Hematopoietic multipotent progenitor cell (in vitro differentiated cells): ENCODE measurements at places on chromosomes 5 and 9. TPM values are rescaled to one million over a fixed set of nuclear protein-coding genes. Genes with fewer than 3 reads are reported as not detected.
A peak's percentile ranks its signal among the peaks of the same experiment; 100 is the strongest.

- DNase-seq = no peak
Observed at GRCh38 chr5:137752905-137753690, 1.1 kb downstream of the HNRNPA0 start.

DNA sequence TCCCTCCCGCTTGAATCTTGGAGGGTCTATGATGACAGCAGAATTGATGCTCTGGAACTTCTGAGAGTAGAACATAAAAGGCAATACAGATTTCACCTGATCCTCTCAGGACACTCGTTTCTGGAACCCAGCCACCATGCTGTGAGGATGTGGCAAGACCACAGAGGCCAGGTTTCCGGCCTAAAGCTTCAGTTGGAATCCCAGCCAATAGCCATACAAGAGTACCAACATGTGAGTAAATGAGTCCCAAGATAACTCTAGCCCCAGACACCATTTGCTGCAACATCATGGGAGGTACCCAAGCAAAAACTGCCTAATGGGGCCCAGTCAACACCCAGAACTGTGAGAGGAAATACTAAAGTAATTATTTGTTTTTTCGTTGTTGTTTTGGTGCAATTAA is 65.7 kb upstream of the MARCHF11 start:
- no peak for DNase-seq

DNA sequence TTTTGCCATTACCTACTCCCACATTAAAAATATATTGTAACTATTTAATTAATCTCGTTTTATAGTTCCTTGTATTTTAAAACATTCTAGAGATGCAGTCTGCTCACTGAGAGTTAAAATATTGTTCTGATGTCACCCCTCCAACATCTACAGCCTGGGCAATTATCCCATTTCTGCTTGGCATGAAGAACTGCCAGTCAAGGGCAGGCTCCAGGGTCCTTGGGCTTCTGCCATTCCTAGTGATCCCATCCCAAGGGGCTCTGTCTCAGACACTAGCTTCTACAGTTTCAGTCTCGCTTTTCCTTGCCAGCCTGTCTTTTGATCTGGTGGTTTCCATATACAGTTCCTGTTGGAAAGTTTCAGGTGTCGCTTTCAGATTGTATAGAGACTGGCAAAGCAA is 287.2 kb downstream of the TMEM232 start:
- DNase-seq = no peak

DNA sequence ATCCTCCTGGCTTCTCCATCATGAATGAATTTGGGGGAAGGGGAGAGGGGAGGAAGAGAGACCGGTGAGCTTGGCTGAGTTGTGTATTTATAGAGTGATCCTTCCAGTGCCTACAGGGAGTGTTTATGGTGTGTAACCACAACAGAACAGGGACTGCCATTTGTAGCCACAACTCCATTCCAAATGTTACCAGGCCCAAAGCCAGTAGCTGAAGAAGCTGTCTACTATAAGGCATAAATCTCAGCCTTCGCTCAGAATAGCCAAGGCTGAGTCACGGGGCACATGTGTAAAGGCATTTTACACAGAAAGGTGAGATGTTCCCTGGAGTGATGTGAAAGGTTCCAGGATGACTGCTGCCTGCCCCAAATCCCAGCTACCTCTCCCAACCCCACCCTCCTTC is 2.5 kb downstream of the TMEM252 start:
- no peak for DNase-seq

- DNase-seq = no peak
Observed at GRCh38 chr5:85500869-85501268, 1116.2 kb upstream of the EDIL3 start.

DNA sequence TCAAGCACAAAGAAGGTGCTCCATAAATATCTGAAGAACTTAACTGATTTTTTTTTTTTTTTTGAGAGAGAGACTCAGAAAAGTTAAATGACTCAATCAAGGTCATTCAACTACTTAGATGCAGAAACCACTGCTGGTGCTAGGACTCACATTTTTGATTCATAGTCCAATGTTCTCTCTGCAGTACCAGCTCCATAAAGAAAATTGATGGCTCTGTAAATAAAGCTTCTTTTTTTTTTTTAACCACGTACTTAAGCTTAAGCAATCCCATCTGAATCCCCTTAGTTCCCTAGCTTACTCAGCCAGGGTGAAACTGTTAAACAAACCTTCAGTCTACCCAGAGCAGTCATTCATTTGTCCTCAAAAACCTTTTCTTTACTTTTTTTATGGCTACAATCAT is 657.0 kb upstream of the WWC1 start:
- DNase-seq = no peak

DNA sequence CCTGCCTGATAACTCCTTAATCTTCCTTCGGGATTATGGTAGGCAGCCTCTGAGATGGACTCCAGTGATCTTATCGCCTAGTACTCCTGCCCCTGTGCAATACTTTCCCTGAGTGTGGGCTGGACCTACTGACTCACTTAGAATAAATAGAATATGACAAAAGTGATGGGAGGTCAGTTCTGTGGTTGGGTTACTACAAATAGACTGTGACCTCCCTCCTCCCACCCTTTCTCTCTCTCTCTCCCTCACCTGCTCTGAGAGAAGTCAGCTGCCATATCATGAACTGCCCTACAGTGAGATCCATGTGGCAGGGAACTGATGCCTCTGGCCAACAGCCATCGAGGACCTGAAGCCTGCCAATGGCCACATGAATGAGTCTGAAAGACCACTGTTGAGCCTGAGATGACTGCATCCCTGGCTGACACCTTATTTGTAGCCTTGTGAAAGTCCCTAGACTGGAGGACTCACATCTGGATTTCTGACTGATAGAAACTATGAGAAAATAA is 31.7 kb downstream of the NRG2 start:
- no peak for DNase-seq

DNA sequence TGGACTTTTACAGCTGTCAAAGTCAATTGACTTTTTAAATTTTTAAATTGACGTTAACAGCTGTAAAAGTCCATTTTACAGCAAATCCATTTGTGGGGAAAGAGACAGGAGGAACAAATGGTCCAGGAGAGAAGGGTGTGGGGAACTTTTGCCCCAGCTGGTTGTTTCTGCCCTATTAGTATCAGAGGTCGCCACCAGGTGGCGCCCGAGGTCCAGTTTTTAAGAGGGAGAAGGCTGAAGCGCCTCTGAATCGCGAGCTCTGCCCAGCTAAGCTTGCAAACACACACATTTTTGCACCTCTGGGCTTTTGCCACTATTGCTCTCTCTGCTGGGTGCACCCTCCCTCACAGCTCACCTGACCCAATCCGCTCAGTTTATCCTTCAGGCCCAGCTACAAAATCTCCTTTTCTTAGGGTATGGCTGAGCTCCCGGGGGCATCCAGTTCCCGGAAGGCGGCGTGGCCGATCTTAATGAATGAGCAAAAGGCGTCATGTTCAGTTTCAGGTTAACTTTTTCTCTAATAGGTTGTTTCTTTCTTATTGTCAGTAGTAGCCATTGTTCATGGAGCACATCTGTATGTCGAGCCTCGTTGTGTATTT is 6.3 kb upstream of the TTLL11 start:
- peak; percentile 72 for DNase-seq

DNA sequence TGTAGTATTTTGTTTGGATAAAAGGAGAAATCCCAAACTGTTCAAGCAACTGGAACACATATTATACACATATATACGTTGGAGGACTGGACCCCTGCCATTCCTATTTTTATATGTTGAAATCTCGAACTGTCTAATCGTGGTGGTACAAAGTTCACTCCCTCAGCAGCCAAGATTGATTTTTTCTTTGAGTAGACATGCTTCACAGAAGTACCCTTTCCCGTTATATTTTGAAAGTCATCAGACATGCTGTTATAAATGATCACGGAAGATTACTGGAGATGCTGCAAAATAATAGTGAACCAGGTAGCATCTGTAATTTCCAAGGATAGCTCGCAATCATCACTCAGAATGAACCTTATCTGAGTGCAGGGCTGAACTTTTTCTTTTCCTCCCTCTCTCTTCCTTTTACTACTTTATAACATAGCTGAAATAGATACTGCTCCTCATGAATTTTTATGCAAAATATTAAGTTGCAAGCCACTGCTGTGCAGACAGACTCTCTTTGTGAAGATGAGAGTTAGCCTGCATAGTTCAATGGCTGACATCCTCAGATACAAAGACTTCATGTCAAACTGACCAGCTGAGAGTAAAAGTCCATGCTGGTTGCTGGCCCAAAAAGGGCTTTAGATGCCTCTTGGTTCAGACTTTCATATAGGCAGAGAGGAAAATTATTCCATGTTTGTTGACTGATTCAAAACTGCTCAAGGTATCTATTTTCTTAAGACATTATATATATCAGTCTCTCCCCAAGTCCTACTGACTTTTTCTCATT is 451.9 kb downstream of the TMEM38B start:
- no peak for DNase-seq

DNA sequence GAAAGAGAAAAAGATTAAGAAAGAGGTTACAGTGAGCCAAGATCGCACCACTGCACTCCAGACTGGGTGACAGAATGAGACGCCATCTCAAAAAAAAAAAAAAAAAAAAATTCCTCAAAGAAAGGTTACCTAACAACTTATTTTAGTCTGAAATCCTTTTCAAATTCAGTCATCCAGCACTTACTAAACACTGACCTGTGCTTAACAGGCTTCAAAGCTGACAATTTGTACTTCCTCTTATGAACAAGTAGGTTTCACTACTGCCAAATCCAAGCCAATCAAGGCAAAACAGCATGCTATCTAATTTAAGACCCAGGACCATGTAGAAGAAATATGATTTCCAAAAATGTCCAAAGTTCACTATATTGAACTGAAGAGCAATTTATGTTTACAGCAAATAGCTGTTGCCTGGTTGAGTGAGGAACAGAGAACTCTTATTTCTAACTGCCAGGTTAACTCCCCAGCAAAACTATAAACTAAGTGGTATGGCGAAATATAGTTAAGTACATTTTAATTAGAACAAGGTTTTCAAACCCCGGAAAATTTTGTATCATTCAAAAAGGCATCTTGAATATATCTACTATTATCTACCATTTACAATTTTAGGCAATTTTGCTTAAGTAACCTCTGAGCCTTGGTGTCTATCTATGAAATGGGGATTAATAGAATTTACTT is 13.4 kb downstream of the PWWP2A start:
- DNase-seq = peak; percentile 39

DNA sequence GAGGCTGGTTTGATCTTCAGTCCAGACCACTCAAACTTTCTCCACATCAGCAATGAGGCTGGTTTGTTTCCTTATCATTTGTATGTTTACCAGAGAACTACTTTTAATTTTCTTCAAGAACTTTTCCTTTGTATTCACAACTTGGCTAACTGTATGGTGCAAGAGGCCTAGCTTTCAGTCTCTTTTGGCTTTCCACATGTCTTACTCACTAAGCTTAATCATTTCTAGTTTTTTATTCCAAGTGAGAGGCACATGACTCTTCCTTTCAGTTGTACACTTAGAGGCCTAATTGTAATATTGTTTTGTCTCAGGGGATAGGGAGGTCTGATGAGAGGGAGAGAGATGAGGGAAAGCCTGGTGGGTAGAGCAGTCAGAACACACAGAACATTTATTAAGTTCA is 554.0 kb upstream of the ARRDC3 start:
- no peak for DNase-seq

DNA sequence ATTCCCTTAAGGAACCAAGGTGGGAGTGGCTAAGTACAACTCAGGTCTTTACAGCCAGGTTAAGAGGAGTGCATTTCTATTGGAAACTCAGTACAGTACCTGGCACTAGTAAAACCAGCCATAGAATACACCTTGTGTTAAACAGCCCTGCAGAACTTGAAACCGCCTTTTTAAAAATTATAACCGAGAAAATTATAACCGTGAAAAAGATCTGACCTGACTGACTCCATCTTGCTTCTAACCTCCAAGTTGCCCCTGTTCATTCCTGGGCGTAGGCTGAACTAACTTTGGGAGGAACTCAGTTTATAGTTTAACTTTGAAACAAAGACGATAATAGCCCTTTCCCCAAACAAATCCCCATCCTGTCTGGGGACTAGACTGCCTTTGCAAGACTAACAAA is 132.3 kb downstream of the SUSD1 start:
- no peak for DNase-seq

- peak; percentile 53 for DNase-seq
Observed at GRCh38 chr5:40404613-40405012, 275.1 kb upstream of the PTGER4 start.

- DNase-seq = no peak
Observed at GRCh38 chr5:73763300-73764032, 137.5 kb downstream of the ARHGEF28 start.

- no peak for DNase-seq
Observed at GRCh38 chr5:138491284-138491648, 26.0 kb downstream of the EGR1 start.

- DNase-seq = no peak
Observed at GRCh38 chr5:154543380-154543779, 65.4 kb upstream of the HAND1 start.

DNA sequence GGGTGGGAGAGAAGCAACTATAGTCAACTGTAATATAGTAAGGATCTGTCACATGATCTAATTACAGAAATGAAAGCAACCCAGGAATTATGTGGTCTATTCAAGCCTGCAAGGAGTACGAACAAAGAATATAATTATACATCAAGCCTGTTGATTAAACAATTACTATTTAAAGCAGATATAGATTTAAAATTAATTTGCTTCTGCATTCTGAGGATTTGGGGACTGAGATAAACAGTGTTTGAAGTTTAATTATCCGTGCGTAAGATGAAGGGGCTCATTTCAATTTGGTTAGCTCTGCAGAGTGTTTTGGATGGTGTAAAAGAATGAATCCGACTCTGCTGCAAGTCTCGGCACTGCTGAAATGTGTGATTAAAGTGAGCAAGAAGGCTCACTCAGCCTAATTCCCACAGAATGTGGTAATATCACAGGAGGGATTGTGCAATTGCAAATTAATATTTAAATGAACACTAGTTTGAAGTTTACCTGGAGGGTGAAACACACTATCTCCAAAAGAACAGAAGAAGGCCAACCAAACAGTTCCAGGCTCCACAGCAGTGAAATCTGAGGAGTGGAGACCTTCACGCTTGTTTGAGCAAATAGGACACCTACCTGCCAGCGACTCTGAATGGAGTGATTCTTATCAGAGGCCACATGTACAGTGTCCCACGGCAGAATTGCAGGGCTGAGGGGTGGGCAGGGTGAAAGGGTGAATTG is 420.6 kb upstream of the SLC30A5 start:
- DNase-seq = no peak

- DNase-seq = peak; percentile 51
Observed at GRCh38 chr5:89421035-89421434, 538.1 kb upstream of the MEF2C start.

DNA sequence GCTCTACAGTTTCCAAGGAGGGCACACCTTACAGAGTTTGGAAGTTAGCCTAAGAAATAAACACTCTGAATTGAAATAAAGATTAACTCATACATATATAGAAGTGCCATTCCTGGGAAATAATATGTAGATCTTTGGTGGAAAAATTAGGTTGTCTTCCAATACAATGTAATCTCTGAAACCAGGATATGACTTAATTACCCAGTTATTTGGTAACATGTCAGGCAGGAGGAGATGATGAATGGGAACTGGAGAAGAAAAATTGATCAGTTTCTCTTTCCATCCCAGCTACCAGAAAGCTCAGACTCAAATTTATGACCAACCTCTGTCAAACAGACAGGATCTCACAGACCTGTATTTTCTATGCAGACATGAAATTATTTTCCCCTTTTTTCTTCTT is 215.2 kb upstream of the SNX2 start:
- DNase-seq = no peak

CDX1 gene
- not detected for total RNA-seq

PCDHB4 gene
- under 0.01 TPM for total RNA-seq

HOMER1 gene
- total RNA-seq = 0.54 TPM

GDF9 gene
- total RNA-seq = 0.54 TPM

MAML1 gene
- 28.0 TPM for total RNA-seq

SLC6A7 gene
- total RNA-seq = under 0.01 TPM

C1QTNF3 gene
- 5.1 TPM for total RNA-seq

ZNF454 gene
- total RNA-seq = 0.54 TPM
